ENCODE measurements at places on chromosomes 7 and 10. TPM values are rescaled to one million over a fixed set of nuclear protein-coding genes. Genes with fewer than 3 reads are reported as not detected.

Gene UCMA
- not detected for total RNA-seq

Gene CREB5
- total RNA-seq, result 4.5 TPM

Gene PRLHR
- not detected for total RNA-seq

Gene COX15
- 33.3 TPM for total RNA-seq

Gene LRWD1
- 21.1 TPM for total RNA-seq

Gene CDH23
- total RNA-seq, result under 0.01 TPM

Gene ZNF503
- total RNA-seq, result 7.7 TPM

Gene PIP
- not detected for total RNA-seq

Gene MSMB
- total RNA-seq, result not detected

Gene TCAF2
- 2.4 TPM for total RNA-seq

Gene UNCX
- not detected for total RNA-seq

Gene CTAGE15
- not detected for total RNA-seq

Gene DOCK1
- 69.8 TPM for total RNA-seq

Gene ATOH7
- total RNA-seq, result not detected
